Upper lobe of left lung (tissue), 6 donors: ENCODE measurements at places on chromosomes 13 and 19.

GRCh38 chr19:12648088-12648487 lies 18.5 kb downstream of the MAN2B1 start:
- peak overlapping the region; percentile 45 for H3K4me3 ChIP-seq
- H3K27ac ChIP-seq, result no peak overlapping the region
- no peaks in the 10 kb centered on the region for H3K36me3 ChIP-seq
- H3K4me1 ChIP-seq, result peaks cover 8% of the 10 kb centered on the region

DNA sequence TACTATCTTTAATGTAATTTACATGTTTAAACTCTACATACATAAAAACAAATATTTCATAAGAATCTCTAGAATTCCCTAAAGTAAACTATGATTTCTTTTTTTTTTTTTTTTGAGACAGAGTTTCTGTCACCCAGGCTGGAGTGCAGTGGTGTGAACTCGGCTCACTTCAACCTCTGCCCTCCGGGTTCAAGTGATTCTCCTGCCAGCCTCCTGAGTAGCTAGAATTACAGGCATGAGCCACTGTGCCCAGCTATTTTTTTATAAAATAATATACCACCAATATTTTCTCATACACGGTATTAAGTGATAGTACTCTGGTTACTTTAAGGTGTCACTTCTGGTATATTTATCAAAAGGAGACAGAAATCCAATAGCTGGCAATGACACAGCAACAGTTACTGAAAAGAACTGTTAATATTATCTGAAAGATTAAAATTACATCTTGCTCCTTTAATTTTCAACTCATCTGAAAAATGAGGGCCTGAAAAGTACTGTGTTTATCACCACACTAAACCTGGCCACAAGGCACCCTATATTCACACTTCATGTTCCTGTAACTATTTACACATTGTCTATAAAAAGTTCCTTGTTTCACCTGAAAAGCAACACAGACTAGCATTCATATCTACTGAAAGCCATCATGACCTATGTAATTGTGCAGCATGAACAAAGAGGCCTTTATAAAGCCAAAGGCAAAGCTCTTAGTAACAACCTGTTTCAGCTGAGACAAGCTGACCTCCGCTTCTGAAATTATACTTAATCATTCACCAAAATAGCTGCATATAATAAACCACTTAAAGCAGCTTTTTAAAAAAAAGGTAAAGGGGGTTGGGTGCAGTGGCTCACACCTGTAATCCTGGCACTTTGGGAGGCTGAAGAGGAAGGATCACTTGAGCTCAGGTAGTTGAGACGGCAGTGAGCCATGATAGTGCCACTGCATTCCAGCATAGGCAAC lies 106.1 kb downstream of the SLC25A15 start:
- H3K27me3 ChIP-seq, result no peaks in the 10 kb centered on the region
- no peaks in the 10 kb centered on the region for H3K36me3 ChIP-seq
- H3K4me1 ChIP-seq, result peaks cover 4% of the 10 kb centered on the region
- H3K4me3 ChIP-seq, result no peak overlapping the region
- peak; percentile 26 for DNase-seq
- H3K27ac ChIP-seq, result no peak overlapping the region

- no peaks in the 10 kb centered on the region for H3K36me3 ChIP-seq
- H3K27ac ChIP-seq, result no peak overlapping the region
- H3K4me3 ChIP-seq, result no peak overlapping the region
- H3K4me1 ChIP-seq, result peaks cover 11% of the 10 kb centered on the region
- H3K27me3 ChIP-seq, result no peaks in the 10 kb centered on the region
Measured at GRCh38 chr19:2567996-2568395, 92.1 kb downstream of the GADD45B start.

GRCh38 chr13:44417876-44418275 lies 44.3 kb downstream of the SERP2 start:
- H3K27me3 ChIP-seq, result no peaks in the 10 kb centered on the region
- no peak overlapping the region for H3K4me3 ChIP-seq
- no peak overlapping the region for H3K27ac ChIP-seq
- no peaks in the 10 kb centered on the region for H3K36me3 ChIP-seq
- DNase-seq, result no peak

DNA sequence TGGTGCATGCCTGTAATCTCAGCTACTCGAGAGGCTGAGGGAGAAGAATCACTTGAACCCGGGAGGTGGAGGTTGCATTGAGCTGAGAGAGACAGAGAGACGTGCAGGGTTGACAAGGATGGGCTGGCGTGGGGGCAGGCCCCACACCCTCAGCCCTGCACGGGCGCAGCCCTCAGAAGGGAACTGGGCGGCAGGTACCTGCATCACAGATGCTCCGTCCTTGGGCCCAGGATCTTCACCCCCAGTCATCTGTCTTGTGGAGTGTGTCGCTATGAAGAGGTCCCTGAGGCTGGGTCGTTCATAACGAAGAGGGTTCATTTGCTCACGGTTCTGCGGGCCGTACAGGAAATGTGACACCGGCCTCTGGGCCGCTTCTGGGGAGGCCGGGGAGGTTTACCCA lies 20.3 kb downstream of the C2CD4C start:
- no peak overlapping the region for H3K27ac ChIP-seq

DNA sequence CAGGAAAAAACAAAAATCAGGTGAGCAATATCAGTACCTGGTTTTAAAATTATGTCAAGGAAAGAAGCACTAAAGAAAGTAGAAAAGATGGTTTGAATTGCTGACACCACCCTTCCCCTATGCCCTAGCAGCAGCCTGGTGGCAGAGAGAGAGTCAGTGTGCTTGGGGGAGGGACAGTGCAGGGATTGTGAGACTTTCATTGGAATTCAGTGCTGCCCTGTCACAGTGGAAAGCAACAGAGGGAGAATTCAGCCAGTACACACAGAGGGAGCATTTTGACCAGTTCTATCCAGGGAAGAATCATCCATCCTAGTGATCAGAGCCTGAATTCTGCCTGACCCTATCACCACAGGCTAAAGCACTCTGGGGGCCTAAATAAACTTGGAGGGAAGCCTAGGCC lies 222.4 kb upstream of the PCDH17 start:
- no peaks in the 10 kb centered on the region for H3K4me1 ChIP-seq
- no peak overlapping the region for H3K27ac ChIP-seq
- H3K4me3 ChIP-seq, result no peak overlapping the region
- H3K27me3 ChIP-seq, result no peaks in the 10 kb centered on the region
- H3K36me3 ChIP-seq, result no peaks in the 10 kb centered on the region

- no peak overlapping the region for H3K27ac ChIP-seq
- no peak for DNase-seq
- H3K4me1 ChIP-seq, result no peaks in the 10 kb centered on the region
- no peaks in the 10 kb centered on the region for H3K27me3 ChIP-seq
- H3K36me3 ChIP-seq, result peaks cover 29% of the 10 kb centered on the region
Measured at GRCh38 chr19:19021115-19021514, 12.2 kb downstream of the SUGP2 start.

- no peak for DNase-seq
- H3K4me3 ChIP-seq, result no peak overlapping the region
- peak overlapping the region; percentile 69 for H3K27ac ChIP-seq
- no peaks in the 10 kb centered on the region for H3K36me3 ChIP-seq
- H3K4me1 ChIP-seq, result peaks cover 71% of the 10 kb centered on the region
- no peaks in the 10 kb centered on the region for H3K27me3 ChIP-seq
Measured at GRCh38 chr13:41054212-41054877, 7.0 kb upstream of the WBP4 start.

DNA sequence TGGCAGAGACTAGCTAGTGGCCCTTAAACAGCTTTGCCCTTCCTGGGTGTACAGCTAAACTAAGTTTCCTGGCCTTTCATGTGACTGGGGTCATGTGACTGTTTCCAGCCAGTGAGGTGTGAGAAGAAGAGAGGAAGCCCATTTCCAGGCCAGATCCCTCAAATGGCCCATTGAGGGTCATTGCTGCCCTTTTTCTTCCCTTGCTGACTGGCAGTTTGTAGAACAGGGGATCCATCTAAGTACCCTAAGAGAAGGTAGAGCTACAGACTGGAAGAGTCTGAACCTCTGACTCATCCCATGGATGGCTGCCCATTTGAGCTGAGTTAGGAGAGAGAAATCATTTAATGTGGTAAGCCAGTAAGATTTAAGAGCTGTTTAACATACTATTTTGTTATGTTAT lies 2.8 kb downstream of the SWSAP1 start:
- H3K4me3 ChIP-seq, result no peak overlapping the region
- DNase-seq, result no peak

DNA sequence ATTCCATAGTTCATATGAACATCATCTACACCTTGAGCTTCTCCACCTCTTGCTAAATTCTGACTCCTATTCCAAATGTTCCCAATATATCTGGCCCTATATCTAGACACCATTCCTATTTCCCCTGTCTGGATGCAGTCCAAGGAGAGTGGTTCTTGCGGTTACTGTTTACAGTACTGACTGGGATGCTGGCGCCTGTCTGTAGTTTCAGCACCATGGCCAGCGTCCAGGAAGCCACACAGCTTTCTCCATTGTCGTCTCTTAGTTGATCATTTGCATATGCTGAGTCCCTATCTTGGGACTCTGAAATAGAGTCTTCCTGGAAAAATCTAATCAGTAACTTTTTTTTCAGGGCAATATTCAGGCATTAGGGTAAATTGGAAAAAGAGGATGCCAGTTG lies 14.9 kb downstream of the LAIR2 start:
- DNase-seq, result no peak
- H3K36me3 ChIP-seq, result no peaks in the 10 kb centered on the region
- H3K4me3 ChIP-seq, result no peak overlapping the region
- no peak overlapping the region for H3K27ac ChIP-seq
- H3K4me1 ChIP-seq, result no peaks in the 10 kb centered on the region

GRCh38 chr13:44817131-44817671 lies 172.1 kb downstream of the NUFIP1 start:
- no peak overlapping the region for H3K27ac ChIP-seq
- no peaks in the 10 kb centered on the region for H3K27me3 ChIP-seq
- H3K4me1 ChIP-seq, result peaks cover 6% of the 10 kb centered on the region
- no peaks in the 10 kb centered on the region for H3K36me3 ChIP-seq

GRCh38 chr19:35194012-35194984 lies 34.2 kb downstream of the FAM187B start:
- H3K27me3 ChIP-seq, result no peaks in the 10 kb centered on the region
- H3K4me3 ChIP-seq, result no peak overlapping the region
- H3K36me3 ChIP-seq, result no peaks in the 10 kb centered on the region
- no peak overlapping the region for H3K27ac ChIP-seq

DNA sequence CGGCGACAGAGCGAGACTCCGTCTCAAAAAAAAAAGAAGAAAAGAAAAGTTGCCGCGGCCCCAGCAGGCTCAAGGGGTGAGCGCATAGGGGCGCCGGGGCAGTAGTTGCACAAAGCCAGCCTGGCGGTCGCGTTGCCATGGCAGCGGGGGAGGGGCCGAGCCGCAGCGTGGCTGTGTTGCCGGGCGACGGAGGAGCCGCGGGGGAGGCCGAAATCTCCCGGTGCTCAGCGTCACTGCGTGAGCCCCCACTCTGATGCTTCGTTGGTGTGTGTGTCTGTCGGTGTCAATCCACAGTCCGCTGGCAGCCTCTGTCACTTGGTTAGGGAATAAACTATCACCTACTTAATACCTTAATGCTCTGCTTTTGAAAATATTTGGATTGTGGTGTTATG lies 82.9 kb upstream of the C1QTNF9B start:
- peaks cover 4% of the 10 kb centered on the region for H3K4me1 ChIP-seq
- H3K36me3 ChIP-seq, result no peaks in the 10 kb centered on the region
- peak; percentile 88 for DNase-seq
- peak overlapping the region; percentile 71 for H3K27ac ChIP-seq
- peak overlapping the region; percentile 35 for H3K4me3 ChIP-seq

DNA sequence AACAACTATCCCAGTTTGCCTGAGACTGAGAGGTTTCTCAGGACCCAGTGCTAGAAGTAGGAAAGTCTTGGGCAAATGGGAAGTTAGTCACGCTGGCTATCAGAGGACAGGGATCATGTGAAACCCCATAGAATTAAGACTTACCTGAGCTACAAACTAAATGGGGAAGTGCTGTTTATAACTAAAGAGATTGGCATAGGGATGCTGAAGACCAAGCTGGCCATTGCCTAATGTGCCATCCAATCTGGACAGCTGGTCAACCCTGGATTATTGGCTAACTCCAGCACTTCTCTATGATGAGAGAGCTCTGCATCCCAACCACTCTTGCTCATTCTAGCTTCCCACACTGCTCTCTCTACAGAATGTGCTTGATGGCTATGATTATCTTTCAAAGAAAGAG lies 216.1 kb downstream of the TDRD3 start:
- H3K27me3 ChIP-seq, result no peaks in the 10 kb centered on the region
- no peaks in the 10 kb centered on the region for H3K4me1 ChIP-seq
- no peak for DNase-seq
- no peak overlapping the region for H3K27ac ChIP-seq
- H3K4me3 ChIP-seq, result no peak overlapping the region
